ENCODE measurements at places on chromosomes 5 and 9.

DNA sequence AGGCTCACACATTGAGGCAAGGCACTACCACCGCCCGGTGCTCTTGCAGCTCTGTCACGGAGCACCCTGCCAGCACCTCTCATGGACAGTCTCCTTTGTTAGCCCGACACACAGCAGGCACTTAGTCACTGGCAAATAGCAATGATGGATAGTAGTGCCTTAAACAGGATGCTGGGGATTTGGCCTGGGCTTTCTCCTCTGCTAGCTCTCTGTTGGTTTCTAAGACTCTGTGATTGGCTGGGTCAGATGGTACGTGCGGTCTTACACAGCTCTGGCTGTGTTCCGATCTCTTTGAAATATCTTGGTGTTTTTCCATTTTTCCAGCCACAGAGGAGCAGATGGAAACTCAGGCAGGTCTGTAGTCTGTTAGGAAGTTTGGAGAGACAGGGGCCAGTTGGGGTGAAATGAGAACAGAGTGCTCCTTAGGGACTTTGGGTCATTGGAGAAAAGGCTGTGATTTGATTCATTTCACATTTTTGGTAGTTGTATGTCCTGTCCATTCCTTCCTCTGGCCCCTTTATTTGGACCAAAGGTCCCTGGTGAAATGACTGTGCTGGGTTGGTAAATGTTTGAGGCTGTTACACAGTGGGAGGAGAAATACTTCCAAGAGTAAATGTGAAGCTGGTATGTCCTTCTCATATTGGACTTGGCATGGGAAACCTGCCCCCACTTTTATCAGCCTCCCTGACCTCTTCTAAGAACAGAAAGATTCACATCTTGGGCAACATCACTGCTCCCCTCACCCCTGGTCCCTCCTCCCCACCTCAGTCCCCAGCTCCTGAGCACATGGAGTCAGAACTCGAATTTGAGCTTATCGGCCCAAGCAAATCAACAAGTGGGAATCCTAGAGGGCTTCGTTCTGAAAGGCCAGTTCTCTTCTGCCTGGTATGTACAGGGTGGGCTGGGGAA is 3.4 kb downstream of the SMIM3 start:
- DNase-seq: peak; percentile 74

GRCh38 chr5:149423794-149424268 is 44.7 kb upstream of the IL17B start:
- DNase-seq: no peak

DNA sequence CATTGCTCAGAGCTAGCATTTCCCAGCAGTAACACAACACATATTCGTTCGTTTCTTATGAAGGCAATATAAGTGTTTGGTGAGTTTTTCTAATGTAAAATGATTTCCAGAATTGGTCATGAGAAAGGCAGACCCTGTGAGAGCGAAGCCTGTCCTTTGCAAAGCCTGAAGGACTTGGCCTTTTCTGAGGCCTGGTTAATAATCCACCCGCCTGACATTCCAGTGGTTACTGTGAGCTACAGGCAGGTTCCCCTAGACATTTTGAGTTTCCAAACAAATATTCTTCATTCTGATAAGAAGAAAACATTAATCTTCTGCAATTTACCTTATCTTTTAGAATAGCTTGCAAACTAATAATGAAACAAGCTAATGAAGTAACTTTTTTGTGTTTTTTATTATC is 38.0 kb downstream of the ADAMTS16 start:
- DNase-seq: no peak

DNA sequence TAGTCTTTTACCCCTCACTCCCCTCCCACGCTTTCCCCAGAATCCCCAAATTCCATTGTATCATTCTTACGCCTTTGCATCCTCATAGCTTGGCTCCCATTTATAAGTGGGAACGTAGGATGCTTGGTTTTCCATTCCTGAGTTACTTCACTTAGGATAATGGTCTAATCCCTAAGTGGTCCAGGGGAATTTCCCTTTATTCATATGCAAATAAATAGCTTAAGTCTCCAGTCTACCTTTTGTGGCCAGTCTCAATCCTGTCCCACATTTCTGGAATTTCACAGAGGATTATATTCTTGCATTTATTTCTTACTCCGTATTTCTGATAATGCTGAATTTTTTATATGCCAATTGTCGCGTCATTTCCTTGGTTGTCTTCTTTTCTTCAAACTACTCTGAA is 245.6 kb upstream of the DAB2 start:
- no peak for DNase-seq

DNA sequence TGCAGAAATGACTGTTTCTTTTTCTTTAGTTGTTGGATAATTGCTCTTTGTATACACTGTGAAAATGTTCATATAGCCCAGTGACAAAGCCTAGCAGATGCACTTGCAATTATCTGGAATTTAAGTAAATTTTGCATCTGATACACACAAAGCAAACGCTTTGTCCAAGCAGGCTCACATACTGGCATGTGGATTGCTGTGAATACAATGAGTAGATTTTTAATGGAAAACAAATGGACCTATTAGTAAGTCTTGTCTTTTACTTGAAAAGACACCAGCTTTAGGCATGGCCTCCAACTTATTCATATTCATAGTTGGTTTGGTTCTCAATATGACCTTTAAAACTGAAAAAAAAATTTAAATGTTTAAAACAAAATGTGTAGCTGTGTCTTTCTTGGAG is 1299.8 kb upstream of the WWC1 start:
- no peak for DNase-seq

Measured in femur (tissue), 1 donor.